ENCODE measurements at places on chromosomes 2 and 18.

GRCh38 chr2:189255711-189256110 lies 76.2 kb upstream of the COL5A2 start:
- no peak for DNase-seq

DNA sequence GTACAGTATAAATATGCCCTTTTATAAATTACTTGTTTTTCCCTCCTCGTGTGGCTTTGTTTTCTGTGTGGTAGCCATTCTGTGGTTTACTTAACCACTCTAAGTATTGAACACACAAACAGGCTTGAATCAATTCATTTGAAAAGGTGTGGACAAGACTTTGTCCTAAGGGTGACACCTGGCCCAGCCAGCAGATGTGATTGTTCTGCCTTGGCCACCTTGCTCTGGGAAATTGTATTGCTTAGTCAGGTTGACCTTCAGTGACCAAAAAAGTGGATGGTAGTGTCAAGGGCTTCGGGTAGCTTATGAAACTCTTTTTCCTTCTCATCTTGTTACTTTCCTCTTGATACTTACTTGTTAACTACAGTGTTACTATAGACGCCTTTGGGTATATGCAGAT lies 61.9 kb downstream of the DGKD start:
- no peak for DNase-seq

GRCh38 chr2:101974663-101975062 lies 17.1 kb upstream of the IL1R2 start:
- DNase-seq = no peak

DNA sequence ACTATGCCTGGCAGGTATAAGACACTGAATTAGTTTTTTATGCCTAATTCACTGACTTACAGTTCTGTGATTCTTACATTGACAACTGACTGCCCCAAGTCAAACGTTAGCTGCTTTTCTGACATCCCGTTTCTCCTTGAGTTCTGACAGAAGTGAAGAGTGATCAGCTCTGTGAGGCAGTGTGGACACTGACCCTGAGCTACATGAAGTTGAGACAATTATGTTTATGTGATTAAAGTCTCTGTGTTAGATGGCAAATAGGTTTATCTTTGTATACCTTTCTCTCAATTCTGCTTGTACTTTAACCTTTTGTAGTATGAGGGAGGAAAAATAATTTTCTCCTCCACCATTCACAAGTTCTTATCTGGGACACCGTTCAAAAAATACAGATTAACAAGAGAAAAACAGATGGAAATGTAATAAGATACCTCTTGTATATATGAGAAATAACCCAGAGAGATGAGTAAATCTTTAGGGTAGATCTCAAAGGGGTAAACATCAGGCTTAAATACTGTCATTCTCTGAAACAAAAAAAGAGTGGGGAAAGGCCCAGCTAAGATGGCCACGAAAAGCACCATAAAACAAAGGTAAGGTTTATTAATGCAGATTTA lies 85.4 kb upstream of the B3GNT2 start:
- no peak for DNase-seq

GRCh38 chr2:105866216-105867185 lies 121.8 kb downstream of the NCK2 start:
- peak; percentile 44 for DNase-seq

DNA sequence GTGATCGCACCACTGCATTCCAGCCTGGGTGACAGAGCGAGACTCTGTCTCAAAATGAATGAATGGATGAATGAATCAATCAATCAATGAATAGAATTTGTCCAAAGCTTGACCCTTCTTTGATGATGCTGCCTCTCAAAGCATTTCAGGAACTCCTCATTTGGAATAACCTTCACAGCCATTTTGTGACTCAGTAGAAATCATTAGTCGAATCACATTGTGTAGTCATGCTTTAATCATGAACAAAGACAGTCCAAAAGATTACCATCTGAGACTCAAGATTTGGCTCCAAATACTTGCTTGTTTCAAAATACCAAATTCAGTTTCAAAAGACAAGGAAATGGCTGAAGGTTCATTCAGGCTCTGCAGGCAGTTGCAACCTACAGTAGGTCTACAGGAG lies 83.1 kb downstream of the VWA3B start:
- peak; percentile 33 for DNase-seq

- no peak for DNase-seq
Measured at GRCh38 chr18:199214-199613, 40.9 kb downstream of the USP14 start.

DNA sequence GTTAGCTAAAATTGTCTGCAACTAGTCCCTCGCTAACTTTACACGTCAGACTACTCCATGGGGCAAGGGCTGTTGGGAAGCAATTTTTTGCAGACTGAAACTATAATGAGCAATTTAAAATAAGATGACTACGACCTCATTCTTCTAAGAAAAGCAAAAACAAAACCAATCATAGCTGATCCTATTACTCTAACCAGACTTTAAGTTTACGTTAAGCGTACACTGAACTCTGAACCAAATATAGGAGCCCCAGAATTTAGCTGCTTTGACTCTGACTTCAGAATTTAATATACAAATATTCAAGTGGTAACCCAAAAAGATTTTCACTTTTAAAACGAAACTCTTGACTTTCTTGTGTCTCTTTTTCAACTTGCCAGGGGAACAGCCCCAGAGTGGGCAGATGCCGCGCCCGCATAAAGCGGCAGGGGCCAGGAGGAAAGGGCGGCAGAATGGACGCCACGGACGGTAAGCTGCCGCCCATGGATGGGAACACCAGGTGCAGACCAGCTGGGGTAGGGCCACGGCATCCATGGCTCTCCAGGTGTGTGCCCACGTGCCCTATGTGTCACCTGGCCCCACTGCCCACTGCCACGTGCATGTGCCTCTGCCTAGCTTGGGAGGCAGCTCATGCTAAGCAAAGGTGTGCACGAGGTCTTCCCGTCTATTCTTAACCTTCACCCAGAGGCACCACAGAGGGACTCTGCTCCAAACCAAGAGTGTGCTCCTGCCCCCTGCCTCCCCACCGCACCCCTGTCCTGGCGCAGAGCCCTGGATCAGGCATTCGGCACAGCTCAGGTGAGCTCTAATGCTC lies 217.6 kb downstream of the HDAC4 start:
- no peak for DNase-seq

GRCh38 chr2:71426721-71427120 lies 26.6 kb upstream of the DYSF start:
- DNase-seq = no peak

DNA sequence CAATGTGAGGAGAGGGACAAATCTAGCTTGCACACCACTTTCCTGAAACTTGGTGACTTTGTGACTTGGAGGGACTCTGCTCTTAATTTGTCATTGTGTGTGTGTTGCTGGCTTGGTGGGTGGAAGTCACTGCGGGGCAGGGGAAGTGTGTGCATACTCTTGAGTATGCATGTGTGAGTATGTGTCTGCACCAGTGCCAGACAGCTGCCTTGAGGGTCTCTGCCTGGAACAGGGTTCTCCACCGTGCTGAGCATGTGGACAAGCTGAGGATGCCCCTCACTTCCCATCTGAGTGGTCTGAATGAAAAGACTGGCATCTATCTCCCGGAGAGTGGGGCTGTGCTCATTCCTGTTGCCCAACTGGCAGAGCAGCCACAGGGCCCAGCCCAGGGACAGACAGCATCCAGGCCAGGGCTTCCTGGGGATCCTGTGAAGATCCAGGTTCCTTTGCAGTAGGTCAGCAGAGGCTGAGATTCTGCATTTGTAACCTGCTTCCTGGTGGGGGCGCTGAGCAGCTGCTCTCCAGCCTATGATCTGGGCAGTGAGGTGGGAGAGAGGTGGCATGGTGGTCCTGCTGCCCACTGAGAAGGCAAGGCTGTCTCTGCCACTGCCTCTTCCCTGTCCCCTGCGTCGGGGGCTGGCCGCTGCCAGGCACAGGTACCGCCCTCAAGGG lies 138.9 kb upstream of the HAAO start:
- DNase-seq = no peak

- no peak for DNase-seq
Measured at GRCh38 chr2:221309892-221310583, 262.1 kb downstream of the EPHA4 start.

DNA sequence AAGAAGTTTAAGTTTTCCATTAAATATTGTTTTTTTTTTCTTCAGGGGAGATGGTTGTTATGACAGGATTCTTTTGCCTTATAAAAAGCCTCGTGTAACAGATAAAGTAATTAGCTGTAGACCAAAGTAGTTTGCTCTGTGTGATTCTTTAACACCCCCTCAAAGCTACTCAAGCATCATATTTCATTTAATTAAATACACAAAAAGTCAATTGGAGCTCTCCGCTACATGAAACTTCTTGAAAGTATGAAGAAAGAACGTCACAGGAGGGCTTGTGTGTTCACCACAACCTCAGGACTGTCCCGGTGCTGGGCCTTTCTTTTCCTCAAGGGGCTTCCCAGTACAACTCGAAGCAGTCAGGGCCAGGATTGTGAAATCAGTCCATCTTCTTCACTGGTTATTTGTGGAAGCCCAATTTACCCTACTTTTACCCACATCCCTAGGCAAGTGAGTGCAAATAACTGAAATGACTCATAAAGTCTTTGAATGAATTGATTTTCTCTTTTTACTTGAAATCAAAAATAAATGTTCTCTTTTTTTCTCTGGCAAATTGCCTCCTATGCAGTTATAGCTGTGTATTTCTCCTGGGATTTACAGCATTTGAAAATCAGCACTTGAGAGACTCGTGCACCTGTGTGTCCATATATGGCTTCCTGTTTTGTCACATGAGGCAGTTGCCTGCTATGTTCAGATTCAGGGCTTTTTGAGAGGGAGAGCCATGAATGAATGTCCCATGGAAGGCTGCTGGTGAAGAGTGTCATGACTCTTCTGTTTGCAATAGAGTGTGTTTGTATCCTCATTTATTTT lies 48.6 kb downstream of the LINC00305 start:
- no peak for DNase-seq

- DNase-seq = no peak
Measured at GRCh38 chr2:101821828-101822458, 124.4 kb downstream of the MAP4K4 start.

DNA sequence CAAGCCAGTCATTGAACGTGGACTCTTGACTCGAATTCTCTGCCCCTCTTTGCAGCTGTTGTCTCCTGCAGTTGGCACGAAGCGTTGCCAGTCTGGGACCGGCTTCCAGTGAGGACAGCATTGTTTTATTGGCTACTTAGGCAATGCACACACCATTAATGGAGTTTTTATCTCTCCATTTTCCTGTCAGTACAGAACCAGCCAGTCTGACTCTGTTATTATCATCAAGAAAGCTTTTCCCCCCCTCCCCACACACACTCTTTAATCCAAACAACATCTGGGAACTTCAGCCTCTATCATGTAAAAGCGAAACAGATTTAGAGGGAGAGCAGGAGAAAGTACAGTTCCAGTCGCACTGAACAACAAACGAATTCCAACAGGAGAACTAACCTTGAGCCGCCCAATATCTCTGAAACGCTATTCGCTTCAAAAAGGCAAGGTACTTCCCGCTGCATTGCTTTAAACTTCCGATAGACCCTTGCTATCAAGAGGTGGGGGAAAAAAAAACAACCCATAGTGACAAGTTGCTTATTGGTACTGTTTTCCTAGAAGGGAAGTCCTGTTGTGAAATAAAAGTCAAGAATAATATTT lies 38.2 kb downstream of the ACVR1 start:
- DNase-seq = no peak

DNA sequence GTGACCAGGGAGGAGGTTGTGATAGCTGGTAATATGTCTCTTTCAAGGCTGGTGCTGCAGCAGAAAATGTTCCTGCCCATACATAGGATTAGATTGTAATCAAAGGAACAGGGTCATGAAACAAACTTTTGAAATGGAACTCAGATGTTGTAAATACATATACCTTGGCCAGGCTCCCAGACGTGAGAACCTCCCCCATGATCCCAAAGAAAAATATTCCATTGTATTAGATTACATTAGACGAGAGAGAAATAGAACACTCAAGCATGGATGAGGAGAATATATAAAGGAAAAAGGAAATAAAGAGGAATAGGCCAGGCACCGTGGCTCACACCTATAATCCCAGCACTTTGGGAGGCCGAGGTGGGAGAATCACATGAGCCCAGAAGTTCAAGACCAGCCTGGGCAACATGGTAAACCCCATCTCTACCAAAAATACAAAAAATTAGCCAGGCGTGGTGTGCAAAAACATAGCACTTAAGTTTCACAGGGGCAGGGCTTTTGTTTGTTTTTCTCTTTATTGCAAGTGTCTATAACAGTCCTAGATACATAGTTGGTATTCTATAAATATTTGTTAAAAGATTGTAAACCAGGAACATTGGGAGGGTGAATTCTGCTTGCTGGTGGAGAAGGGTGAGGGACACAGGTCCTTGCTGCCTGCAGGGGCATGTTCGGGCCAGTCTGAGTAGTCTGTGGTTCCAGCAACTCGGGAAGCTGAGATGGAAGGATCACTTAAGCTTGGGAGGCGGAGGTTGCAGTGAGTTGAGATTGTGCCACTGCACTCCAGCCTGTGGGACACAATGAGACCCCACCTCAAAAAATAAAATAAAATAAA lies 52.8 kb downstream of the RPL37A start:
- peak; percentile 78 for DNase-seq

- no peak for DNase-seq
Measured at GRCh38 chr2:237205561-237205971, 119.9 kb downstream of the COPS8 start.

- no peak for DNase-seq
Measured at GRCh38 chr2:27885661-27886060, 4.5 kb downstream of the RBKS start.

DNA sequence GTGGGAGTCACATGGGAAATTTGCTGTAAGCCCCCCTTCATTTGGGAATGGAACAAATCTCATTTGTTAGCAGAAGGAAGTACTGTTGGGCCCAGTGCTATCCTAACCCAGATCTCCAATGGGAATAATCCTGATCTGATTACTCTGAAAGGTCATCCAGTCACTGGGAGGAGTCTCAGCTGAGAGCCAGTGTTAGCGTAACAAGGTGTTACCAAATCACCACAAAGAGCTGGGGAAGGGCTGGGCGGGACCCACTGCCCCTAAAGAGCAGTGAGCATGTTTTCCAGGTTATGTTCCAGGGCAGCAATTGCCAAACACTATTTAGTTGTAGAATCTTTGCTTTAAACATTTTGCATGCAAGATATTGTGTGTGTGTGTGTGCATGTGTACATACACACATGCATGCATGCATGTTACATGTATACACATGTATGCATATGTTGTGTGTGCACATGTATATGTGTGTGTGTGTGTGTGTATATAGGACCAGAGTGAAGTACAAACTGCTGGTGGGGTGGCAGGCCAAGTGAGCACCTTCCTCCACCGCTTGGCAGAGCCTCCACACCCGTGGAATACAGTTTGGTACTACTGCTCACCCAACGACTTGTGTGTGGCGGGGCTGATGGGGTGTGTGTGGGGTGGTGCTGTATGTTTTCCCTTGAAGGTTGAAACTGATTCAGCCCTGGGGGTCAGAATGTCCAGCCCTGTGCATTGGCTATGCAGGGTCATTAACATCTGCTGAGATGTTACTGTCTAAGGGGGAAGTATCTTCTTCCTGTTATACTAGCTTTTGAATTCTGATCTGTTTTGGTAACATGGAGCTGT lies 15.2 kb downstream of the INPP5D start:
- DNase-seq = no peak

DNA sequence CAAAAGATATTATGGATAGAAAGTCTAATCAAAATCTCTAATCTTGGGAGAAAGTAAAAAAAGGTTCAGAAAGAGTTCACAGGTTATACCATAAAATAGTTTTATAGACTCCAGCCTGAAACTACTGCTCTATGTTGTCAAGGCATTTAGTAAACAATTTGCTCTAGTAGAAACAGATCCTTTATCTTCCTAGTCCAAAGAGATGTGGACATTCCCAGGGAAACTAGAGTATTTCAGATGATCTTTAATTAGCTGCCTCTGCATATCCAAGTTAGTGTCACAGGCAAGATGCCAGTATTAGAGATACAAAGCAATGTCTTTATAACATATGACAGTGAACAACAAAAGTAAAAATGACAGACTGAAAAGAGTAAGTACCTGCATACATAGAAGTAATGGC lies 708.6 kb downstream of the CCDC85A start:
- no peak for DNase-seq
